ENCODE measurements at places on chromosomes 3 and 15.

GRCh38 chr3:191358929-191359328, 28.6 kb upstream of the UTS2B start:
- DNase-seq = no peak

- DNase-seq = no peak
These were observed 30.5 kb downstream of the CA12 start for GRCh38 chr15:63351170-63351569.

GRCh38 chr3:18512007-18512406, 86.9 kb upstream of the SATB1 start:
- DNase-seq = no peak

- DNase-seq = peak; percentile 19
These were observed at the start of gene UBE2E1 for GRCh38 chr3:23805633-23806533. Gene UBE2E1, plus strand, starts transcription at chr3:23805955. Its CDS starts 1,315 bp downstream, at chr3:23807270.

GRCh38 chr3:29441422-29441821, 160.6 kb downstream of the RBMS3 start:
- DNase-seq = no peak

GRCh38 chr3:17394541-17395155, 347.8 kb downstream of the TBC1D5 start:
- no peak for DNase-seq

- no peak for DNase-seq
These were observed 122.6 kb downstream of the FBN1 start for GRCh38 chr15:48522911-48523310.

DNA sequence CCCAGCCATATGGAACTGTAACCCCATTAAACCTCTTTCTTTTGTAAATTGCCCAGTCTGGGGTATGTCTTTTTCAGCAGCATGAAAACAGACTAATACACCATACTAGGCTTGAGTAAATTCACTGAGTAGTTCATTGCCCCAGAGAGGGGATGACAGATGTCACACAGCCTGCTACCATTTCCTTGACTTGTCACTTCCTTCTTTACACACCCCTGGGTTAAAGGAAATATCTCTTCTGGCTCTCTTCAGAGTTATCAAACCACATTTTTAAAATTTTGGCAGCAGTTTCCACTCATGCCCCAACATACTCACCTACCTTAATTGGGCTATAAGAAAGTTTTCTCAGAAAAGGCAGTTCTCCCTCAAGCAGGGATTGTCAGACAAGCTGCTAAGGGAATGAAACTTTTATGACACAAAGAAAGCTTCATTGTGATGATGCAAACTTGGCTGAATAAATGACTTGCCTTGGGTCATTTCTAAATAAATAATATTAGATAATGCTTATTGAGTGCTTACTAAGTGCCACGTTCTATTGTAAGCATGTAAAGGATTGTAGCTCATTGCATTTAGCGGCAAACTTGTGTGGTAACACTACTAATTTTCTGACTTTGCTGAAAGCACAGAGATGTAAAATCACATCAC, 68.0 kb upstream of the RBMS3 start:
- no peak for DNase-seq

DNA sequence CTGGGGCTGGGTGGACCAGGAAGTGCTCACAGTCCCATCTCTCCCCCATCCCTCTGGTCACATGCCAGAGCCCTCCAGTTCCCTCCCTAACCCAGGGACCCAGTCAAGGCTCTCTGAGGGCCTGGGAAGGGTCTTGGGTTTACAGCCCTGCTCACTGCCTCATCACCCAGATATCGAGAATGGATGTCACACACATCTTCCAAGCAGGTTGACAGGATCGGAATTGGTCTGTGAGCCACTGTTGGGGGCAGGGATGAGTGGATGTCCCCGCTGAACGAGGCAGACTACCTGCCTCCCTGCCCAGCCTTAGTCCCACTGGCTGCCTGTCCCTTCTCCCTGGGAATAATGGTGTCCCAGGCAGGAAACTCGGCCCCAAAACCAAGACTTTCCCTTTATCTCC, 20.0 kb upstream of the GOLGA6C start:
- DNase-seq = no peak

- DNase-seq = no peak
These were observed 1283.7 kb downstream of the OTOL1 start for GRCh38 chr3:162780313-162780712.

DNA sequence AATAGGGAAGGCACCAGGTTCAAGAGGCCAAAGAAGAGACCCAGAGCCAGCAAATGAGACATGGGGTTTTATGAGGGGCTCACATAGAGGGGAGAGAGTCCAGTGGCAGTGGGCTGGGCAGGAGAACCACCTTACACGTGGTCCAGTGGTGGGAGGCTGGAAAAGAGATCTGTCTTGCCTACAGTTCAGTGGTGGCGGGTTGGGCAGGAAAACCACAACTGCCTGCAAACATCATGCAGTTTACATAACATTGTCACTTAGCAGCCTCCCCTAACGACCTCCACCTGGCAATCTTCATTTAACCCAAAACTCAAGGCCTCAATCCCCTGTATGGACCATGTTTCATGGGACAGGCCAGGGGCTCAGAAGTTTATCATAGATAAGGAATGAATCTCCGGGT, 29.1 kb downstream of the CRYGS start:
- no peak for DNase-seq

DNA sequence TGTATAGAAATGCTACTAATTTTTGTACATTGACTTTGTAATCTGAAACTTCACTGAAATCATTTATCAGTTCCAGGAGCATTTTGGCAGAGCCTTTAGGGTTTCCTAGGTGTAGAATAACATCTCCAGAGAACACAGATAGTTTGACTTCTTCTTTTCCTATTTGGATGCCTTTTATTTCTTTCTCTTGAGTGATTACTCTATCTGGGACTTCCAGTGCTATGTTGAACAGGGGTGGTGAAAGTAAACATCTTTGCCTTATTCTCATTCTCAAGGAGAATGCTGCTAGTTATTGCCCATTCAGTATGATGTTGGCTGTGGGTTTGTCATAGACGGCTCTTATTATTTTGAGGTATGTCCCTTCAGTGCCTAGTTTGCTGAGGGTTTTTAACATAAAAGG, 697.9 kb upstream of the ROBO1 start:
- no peak for DNase-seq

GRCh38 chr3:18988614-18989229, 159.6 kb upstream of the KCNH8 start:
- peak; percentile 33 for DNase-seq

GRCh38 chr15:25673972-25674371, 189.2 kb downstream of the ATP10A start:
- DNase-seq = no peak

GRCh38 chr3:129070086-129070885, 9.7 kb downstream of the GP9 start:
- no peak for DNase-seq

GRCh38 chr3:40691452-40691861, 166.7 kb downstream of the ZNF621 start:
- no peak for DNase-seq

- no peak for DNase-seq
These were observed 835.6 kb downstream of the IGSF11 start for GRCh38 chr3:118199044-118199443.

DNA sequence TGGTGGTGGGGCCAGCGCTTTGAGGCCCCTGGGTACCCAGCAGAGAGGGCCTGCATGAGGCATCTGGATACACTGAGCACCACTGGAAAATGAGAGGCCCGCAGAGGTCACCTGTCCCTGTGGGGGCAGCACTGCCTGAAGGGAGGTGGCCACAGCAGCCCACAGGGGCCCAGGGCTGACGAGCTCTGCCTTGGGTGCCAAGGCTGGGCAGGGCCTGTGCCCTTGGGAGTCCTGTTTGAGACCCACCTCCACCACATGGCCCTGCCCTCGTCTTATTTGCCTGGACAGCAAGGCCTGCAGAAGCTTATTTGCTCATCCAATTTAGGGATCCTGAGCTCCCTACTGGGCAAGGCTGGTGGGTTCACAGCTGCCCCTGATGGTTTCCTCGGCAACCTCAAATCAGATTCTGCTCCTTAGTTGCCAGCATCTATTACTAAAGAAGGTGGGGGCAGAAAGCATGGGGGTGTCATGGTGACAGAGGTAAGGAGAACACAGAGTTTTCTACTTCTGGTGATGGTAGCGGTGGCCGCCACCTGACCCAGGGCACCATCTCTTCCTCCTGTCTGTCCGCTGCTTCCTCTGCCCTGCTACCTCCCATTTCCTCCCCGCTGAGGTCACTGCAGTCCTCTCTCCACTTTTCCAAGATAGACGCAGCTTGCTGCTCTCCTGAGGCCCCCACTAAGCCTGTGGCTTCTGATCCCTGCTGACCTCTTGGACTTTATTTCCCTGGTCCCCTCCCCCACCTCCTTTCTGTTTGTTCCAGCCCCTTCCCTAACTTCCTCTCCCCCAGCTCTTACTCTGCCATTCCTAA, 62.9 kb downstream of the HMCES start:
- DNase-seq = no peak

- DNase-seq = no peak
These were observed 131.9 kb downstream of the ANO10 start for GRCh38 chr3:43489930-43490329.

- DNase-seq = no peak
These were observed 208.7 kb downstream of the MECOM start for GRCh38 chr3:169454823-169455222.

- no peak for DNase-seq
These were observed 45.7 kb upstream of the NLGN1 start for GRCh38 chr3:173351886-173352285.

- no peak for DNase-seq
These were observed 279.8 kb downstream of the ADAMTS17 start for GRCh38 chr15:100061944-100062343.

GRCh38 chr3:72011485-72011884, 226.5 kb upstream of the PROK2 start:
- DNase-seq = peak; percentile 1

DNA sequence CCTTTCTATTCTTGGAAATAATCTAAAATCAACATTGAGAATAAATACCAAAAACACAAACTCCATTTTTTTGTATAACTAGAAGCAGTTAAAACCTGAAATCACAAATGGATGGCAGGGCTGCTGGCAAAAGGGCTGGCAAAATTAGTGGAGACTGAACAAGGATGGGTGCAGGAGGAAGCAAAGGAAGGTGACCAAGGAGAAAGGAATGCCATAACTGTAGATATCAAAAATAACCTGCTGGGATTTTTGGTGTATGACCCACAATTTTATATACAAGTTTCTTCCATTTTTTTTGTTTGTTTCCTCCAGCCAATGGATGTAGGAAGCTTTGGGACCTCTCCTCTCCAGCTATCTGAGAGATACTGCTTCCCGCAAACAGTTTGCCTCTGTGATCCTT, 12.7 kb downstream of the CFAP44 start:
- no peak for DNase-seq

- no peak for DNase-seq
These were observed 139.3 kb downstream of the RSRC1 start for GRCh38 chr3:158249183-158249582.

GRCh38 chr15:89105147-89105546, 16.9 kb downstream of the ABHD2 start:
- DNase-seq = no peak

DNA sequence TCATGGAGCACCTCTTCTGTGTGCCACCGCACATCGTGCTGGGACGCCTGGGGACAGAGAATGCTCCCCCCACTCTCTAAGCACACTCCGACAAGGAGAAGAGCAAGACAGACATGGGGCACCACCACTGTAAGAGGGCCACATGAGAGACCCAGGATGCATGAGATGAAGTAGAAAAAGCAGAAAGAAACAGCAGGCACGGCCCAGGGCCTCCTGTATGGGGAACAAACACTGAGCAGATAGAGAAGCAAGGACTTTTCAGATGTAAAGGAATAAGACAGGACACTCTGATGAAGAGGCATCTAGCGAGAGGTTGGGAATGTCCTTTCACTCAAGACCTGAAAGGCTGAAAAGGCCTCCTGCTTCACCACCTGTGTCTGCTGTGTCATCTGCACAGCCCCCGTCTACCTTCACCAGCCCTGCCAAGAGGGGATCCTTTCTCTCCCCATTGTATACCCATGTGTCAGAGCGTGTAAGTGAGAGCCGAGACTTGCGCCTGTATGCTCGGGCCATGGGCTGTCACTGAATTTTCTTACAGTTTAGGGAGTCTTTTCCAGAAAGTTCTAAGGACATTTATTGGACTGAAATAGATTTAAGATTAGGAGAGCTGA, 125.6 kb downstream of the LRRK1 start:
- DNase-seq = no peak

DNA sequence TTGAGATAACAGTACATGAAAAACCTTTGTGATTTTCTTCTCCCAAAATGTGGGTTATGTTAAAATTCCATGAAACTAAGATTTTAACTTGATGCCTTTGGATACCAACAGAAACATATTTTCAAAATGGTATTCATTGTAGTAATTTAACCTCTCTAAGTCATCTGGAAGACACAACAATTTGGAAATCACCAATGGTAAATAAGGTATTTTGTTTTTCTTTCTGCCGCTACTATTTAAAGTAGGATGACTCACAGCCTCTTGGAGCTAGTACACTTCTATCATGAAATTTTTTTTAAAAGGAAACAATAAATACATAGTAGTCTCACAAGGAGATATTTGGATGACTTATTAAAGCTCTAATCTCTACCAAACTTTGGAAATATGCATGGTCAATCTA, 291.6 kb upstream of the VEPH1 start:
- no peak for DNase-seq

DNA sequence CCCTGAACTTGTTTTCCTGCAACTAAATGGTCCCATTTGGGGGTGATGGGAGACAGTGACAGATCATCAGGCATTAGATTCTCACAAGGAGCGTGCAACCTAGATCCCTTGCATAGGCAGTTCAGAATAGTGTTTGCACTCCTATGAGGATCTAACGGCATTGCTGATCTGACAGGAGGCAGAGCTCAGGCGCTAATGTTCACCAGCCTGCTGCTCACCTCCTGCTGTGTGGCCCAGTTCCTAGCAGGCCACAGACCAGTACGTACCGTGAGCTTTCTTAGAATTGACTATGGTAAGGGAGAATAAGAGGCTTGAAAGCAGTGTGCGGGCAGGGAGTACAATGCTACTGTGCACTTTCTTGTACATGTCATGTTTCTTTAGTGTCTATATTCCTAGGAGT, 17.6 kb upstream of the PLA2G4E start:
- no peak for DNase-seq

GRCh38 chr3:45635475-45636256, 41.1 kb downstream of the LIMD1 start:
- no peak for DNase-seq

- no peak for DNase-seq
These were observed 19.4 kb upstream of the IL20RB start for GRCh38 chr3:136938334-136938733.

DNA sequence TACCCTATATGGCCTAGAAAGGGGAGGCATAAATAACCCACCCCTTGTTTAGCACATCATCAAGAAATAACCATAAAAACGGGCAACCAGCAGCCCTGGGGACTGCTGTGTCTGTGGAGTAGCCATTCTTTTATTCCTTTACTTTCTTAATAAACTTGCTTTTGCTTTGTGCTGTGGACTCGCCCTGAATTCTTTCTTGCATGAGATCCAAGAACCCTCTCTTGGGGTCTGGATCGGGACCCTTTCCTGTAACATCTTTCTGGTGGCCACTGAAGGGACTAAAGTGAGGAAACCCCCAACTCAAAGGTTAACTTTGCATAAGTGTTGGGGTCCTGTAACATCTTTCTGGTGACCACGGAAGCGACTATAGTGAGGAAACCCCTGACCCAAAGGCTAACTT, 15.7 kb upstream of the HHATL start:
- no peak for DNase-seq

GRCh38 chr3:146975476-146975875, 370.3 kb upstream of the PLSCR5 start:
- DNase-seq = no peak

Measured in COR-L47 (cell line).